Foreskin keratinocyte (primary cell): ENCODE measurements at places on chromosomes 7 and 10. TPM values are rescaled to one million over a fixed set of nuclear protein-coding genes. Genes with fewer than 3 reads are reported as not detected.

Gene SEMA3C
- polyA plus RNA-seq, result 16.2 and 21.2 TPM in 2 replicates

Gene TET1
- 0.01 and 0.03 TPM in 2 replicates for polyA plus RNA-seq

Gene PIP
- polyA plus RNA-seq, result not detected in 2 replicates

Gene CDHR1
- polyA plus RNA-seq, result 0.51 and 1.2 TPM in 2 replicates

Gene NPTX2
- polyA plus RNA-seq, result not detected in 2 replicates

Gene GPER1
- 0.03 and 0.07 TPM in 2 replicates for polyA plus RNA-seq

Gene CREB5
- 0.51 and 1.0 TPM in 2 replicates for polyA plus RNA-seq

Gene PTPRZ1
- 7.8 and 10.0 TPM in 2 replicates for polyA plus RNA-seq

Gene SPDYE5
- polyA plus RNA-seq, result not detected in 2 replicates

Gene CYREN
- polyA plus RNA-seq, result 46.6 and 53.0 TPM in 2 replicates

Gene NAT16
- polyA plus RNA-seq, result not detected in 2 replicates

Gene SYT15B
- polyA plus RNA-seq, result not detected in 2 replicates

Gene CPA2
- polyA plus RNA-seq, result 0.48 and 0.60 TPM in 2 replicates

Gene OR6V1
- polyA plus RNA-seq, result not detected in 2 replicates

Gene DPP6
- polyA plus RNA-seq, result not detected in 2 replicates

Gene AP4M1
- polyA plus RNA-seq, result 21.2 and 23.9 TPM in 2 replicates

Gene FANK1
- 3.3 and 5.8 TPM in 2 replicates for polyA plus RNA-seq

Gene CELF2
- polyA plus RNA-seq, result 1.9 and 2.4 TPM in 2 replicates

Gene STEAP1
- polyA plus RNA-seq, result 18.1 and 21.2 TPM in 2 replicates

Gene OR2A42
- polyA plus RNA-seq, result not detected in 2 replicates

Gene CLCN1
- 0.02 TPM in 1 of 2 replicates, not detected in the other for polyA plus RNA-seq

Gene COL13A1
- polyA plus RNA-seq, result 1.3 and 2.4 TPM in 2 replicates

Gene HOXA13
- not detected in 2 replicates for polyA plus RNA-seq

Gene SMNDC1
- polyA plus RNA-seq, result 14.3 and 18.1 TPM in 2 replicates

Gene UTF1
- not detected in 2 replicates for polyA plus RNA-seq

Gene HOXA5
- polyA plus RNA-seq, result 2.4 and 3.0 TPM in 2 replicates

Gene MYL10
- polyA plus RNA-seq, result not detected in 2 replicates

Gene OR2A12
- not detected in 2 replicates for polyA plus RNA-seq

Gene SEMA3D
- 0.82 and 1.2 TPM in 2 replicates for polyA plus RNA-seq

Gene EXOC4
- 11.4 and 12.7 TPM in 2 replicates for polyA plus RNA-seq

Gene TMEM130
- polyA plus RNA-seq, result not detected in 2 replicates

Gene CLRN3
- not detected in 2 replicates for polyA plus RNA-seq

Gene CPN1
- polyA plus RNA-seq, result not detected in 2 replicates

Gene PUS7
- 7.2 and 10.2 TPM in 2 replicates for polyA plus RNA-seq

Gene BCL7B
- 52.8 and 57.8 TPM in 2 replicates for polyA plus RNA-seq

Gene NXPH1
- not detected in 2 replicates for polyA plus RNA-seq

Gene SND1
- 140 and 151 TPM in 2 replicates for polyA plus RNA-seq

Gene PLAU
- polyA plus RNA-seq, result 544 and 1,190 TPM in 2 replicates

Gene LIPN
- not detected in 2 replicates for polyA plus RNA-seq

Gene TYW1B
- 0.41 and 0.50 TPM in 2 replicates for polyA plus RNA-seq

Gene PRPS1L1
- polyA plus RNA-seq, result not detected in 2 replicates
